ENCODE measurements at places on chromosomes 6 and 20.

DNA sequence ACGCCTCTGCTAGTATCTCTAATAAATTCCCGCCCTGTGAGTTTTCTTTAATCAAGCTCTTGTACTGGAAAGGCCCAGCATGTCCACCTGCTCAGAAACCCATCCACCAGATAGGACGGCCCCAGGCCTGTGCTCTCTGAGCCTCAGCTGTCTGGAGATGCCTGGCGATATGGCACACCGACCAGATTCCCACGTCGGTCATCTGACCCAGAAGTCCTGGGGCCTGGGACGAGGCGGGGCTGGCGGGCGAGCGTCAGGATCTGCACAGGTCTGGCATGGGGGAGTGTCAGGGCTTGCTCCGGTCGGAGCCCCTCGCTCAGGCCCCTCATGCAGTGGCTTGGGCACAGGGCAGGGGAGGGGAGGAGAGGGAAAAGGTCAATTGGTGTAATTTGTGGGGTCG, 10.2 kb downstream of the RNASET2 start:
- DNase-seq = no peak

- DNase-seq = no peak
Observed at GRCh38 chr6:118467181-118467580, 80.9 kb upstream of the PLN start.

- DNase-seq = no peak
Observed at GRCh38 chr6:111780393-111780792, 92.9 kb downstream of the FYN start.

DNA sequence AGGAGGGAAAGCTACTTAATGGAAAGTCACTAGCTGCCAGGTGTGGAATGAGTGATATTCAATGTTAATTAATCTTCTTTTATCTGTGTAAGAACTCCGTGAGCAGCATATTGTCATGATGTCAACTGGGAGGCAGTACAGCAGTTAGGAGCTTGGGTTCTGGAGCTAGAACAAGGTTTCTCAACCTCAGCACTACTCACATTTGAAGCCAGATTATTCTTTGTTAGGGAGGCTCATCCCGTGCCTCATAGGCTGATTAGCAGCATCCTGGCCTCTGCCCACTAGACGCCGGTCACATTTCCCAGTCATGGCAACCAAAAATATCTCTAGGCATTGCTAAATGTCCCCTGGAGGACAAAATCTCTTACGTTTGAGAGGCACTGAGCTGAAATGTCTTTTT, 41.2 kb downstream of the BCAS1 start:
- no peak for DNase-seq

- no peak for DNase-seq
Observed at GRCh38 chr20:13183005-13183404, 38.1 kb upstream of the ISM1 start.

GRCh38 chr6:130105996-130106704, 87.8 kb downstream of the L3MBTL3 start:
- DNase-seq = no peak

DNA sequence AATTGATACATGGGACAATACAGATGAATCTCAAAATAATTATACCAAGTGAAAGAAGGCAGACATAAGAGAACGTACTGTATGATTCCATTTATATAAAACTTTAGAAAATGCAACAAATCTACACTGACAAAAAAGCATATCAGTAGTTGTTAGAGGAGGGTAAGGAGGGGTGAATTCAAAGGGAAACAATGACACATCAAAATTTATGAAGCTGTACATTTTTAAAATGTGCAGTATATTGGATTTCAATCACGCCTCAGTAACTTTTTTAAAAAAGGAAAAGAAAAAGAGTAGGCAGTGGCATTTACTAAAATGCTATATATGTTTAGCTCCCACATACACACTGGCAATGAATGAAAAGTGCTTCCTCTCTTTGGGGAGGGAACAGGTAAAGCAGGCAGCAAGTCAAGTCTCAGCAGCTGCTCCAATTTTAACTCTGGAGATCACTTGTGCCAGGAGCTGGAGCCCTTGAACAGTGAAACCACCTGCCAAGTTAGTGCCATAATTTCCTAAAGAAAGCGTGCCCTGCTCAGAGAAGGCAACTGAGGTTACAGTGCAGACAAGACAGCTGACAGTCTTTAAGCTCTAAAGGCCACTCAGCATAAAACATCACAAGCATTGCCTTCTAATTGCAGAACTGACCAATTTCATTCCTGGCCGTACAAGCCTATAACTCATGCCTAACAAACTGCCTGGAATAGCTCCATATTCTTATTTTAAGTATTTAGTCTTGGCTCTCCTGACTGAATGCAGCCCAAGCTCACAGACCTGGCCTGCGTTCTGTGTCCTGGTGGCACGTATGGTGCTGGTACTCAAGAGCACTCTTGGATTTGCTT, 10.9 kb downstream of the FKBP1A start:
- no peak for DNase-seq

- DNase-seq = no peak
Observed at GRCh38 chr20:57294550-57294949, 28.1 kb upstream of the BMP7 start.

DNA sequence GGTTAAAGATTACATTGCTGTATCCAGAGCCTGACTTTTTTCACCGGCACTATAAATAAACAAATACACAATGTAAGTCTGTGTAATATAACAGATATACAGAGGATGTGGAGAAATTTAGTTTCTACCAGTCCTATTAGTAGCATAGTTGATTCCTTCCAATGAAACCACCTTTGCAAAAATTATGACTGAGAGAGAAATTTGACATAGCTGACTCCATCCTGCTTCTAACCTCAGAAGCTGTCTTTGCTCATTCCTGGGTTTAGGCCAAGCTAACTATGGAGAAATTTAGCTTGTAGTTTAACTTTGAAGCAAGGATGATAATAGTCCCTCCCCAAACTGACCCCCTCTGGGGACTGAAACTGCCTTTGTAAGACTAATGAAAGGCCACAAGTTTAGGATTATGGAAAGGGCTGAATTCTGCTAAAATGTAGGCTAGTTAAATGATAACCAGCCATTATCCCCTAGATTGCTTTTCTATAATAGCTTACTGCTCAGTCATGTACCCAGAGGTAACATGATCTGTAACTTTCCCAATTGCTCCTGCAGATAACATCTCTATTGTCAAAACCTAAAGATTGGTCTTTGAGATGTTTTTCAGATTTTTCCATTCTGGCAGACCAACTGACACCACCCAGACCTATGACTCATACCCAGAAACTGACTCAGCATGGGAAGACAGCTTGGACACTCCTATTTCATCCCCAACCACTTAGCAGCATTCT, 172.8 kb upstream of the ARG1 start:
- no peak for DNase-seq

- DNase-seq = no peak
Observed at GRCh38 chr6:125013938-125014660, 51.9 kb downstream of the RNF217 start.

GRCh38 chr6:21073318-21073839, 520.2 kb upstream of the SOX4 start:
- DNase-seq = no peak

- DNase-seq = no peak
Observed at GRCh38 chr20:6426287-6426891, 303.6 kb upstream of the FERMT1 start.

GRCh38 chr6:56713254-56713672, 70.6 kb upstream of the DST start:
- no peak for DNase-seq

DNA sequence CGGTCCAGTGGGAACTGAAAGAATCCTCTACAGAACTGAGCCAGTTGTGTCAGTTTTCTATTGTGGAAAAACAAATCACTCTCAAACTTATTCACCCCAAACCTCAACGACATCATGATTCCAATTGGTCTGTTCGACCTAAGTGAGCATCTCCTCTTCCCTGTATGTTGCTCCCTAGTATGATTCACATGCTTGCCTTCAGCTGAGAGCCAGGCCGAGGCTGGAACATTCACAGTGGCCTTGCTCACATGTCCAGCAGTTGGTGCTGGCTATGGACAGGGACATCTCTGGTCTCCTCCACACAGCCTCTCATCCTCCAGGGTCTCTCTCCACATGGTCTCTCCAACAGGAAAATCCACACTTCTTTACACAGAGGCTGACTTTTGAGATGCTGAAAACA, 28.3 kb upstream of the TMEM181 start:
- DNase-seq = no peak

GRCh38 chr20:9616455-9616805, 102.0 kb downstream of the LAMP5 start:
- no peak for DNase-seq

- no peak for DNase-seq
Observed at GRCh38 chr6:85865420-85866369, 223.0 kb upstream of the SYNCRIP start.

DNA sequence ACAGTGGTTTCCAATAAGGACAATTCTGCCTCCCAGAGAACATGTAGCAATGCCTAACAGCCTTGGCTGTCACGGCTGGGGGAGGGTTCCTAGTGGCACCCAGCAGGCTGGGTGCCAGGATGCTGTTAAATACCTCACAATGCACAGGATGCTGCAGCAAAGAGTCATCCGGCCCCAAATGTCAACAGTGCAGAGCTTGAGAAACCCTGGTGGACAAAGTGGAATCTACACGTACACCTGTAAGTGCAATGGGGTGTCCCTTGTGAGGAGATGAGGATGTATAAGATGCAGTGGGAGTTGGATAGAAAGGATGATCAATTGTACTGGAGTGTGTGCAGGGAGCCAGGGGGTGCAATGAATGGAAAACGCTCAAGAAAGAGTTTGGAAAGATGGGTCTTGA, 142.4 kb downstream of the FNDC1 start:
- no peak for DNase-seq

DNA sequence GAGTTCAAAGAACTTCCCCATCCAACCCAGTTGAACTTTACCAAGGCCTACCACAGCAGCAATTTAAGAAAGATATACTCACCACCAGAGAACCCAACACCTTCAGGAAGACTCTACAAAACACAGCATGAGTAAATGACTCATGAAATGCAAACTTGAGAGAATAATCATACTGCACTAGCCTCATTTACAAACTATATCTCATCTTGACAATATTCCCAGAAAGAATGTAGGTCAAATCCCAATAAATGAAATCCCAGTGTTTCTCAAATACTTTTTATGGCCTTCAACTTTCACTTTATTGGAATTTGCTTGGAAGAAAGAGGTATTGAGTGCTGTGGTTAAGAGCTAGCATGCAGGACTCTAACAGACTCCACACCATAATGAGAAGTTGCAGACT, 60.0 kb downstream of the FYN start:
- DNase-seq = no peak

DNA sequence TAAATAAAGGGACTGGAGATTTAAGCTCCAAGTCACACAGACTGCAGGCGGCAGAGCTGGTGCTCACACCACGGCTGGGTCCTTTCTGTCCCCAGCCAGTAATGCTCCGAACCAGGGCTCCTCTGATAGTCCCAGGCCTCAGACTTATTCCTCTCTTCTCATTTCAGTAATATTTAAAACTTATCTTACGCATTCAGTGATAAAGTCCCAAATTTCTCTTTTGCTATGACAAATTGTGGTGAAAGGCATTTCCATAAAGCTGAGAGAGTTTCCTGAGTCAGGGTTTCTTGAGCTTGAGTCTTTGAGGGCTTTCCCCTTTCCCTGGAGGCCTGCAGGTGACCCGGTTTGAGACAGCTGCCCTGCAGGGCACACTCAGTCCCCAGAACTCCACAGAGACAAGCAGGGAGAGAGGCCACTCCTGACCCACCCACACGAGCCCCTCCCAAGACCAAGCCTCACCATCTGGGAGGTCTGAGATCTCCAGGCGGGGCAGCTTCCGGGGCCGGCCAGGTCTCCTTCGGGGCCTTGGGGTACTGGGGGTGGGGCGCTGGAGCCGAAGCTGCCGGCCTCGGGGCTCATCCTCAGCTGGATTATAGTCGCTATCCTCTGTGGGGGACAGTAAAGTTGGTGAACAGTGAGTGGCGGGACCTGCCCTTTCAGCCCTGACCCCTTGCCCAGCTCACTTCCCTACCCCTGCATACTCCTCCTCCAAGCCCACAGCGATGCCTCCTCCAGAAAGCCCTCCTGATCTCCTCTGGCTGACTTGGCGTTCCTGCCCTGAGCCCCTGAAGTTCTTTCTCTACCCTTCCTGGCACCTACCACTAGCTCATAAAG, 6.6 kb downstream of the ZNF335 start:
- DNase-seq = no peak

DNA sequence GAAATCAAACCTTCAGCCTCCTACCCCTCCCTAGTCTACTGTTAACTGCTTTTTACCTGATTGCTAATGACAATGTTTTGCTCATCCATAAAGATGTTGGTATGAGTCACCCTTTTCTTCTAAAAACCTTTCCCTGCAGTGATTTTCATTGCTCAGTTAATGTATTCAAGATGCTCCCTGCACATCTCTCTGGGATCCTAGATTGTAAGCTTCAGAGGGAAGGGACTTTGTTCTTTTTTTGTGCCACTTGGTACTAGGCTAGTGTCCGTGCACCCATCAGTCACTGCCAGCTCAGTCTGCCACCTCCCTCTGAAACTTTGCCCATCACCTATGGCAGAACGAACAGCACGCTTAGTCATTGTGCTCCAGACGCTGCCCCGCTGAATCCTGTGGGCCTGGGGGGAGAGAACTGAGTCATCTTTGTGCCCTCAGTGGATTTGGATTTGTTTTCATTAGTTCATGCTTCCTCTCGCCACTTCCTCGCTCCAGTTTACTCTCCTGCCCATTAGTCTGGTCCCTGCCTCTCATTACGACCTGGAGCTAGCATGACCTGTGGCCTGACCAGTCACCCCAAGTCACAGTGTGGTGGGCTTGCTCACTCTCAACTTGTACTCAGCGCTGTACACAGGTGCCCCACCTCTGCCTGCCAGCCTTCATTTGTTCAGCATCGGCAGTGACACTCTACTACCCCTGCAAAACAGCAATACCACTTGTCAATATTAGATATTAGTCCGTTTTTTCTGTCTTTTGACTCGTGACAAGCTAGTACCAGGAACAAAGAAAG, 78.0 kb upstream of the TMEM181 start:
- no peak for DNase-seq

DNA sequence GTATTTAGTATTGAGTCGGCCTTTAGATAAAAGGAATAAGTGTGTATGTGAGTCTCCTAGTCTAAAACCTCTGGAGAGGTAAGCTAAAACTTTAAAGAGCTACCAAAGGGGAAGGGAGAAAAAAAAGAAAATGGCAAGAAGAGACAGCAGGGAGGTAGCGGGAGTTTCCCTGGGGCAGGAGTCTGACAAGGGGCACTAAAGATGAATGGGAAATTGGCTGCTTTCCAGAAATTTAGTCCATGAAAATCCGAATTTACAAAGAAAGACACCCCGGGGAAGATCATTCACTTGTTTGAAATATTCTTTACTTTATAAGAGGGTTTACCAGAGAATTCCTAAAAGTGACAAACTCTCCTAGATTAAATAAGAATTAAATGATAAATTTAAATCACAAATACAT, 19.3 kb downstream of the RMND1 start:
- DNase-seq = no peak

- DNase-seq = no peak
Observed at GRCh38 chr6:41779336-41779735, 364 bp downstream of the FRS3 start.

- no peak for DNase-seq
Observed at GRCh38 chr20:1964061-1964460, 29.8 kb downstream of the PDYN start.

Measured in CMK (cell line).